ENCODE measurements at places on chromosomes 5 and 9. TPM values are rescaled to one million over a fixed set of nuclear protein-coding genes. Genes with fewer than 3 reads are reported as not detected.

Gene SLC44A1
- total RNA-seq, result 52.6 TPM

Gene BTNL8
- total RNA-seq, result not detected

DNA sequence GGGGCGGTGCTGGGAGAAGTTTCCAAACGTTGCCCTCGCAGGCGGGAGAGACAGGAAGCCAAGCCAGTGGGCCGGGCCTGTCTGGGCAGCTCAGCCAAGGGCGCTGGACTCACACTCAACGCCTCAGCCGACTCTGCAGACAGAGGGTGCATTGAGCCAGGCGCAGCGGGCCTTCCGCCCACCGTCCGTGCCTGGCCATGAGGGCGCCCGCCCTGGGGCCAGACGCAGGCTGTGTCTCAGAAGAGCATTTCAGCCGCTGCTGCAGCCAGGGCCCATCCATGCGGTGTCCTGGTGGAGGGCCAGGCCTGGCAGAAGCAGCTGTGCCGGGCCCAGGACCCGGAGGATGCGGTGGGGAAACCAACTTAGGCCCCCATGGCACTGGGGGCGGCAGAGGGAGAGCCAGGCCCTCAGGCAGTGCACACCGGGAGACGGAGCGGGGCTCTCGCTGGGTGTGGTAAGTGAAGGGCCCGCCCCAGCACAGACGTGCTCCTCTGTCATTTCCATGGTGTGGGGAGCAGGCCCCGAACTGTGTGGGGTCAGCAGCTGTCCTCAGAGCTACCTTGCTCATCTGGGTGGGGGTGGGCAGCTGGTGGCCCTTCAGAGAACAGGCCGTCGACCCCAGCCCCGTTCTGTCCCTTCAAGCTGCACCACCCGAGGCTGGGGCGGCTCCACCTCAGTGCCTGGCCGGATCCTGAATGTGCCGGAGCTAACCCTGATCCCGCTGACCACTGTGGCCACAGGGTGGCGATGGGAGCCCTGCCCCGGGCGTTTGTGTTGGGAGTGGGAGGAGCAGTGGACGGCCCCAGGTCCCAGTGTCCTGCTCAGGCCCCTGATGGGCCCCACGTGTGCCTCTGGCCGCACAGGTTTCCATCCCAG, 18.0 kb downstream of the DNLZ start:
- H3K4me1 ChIP-seq, result peaks cover 19% of the 10 kb centered on the region
- H3K4me3 ChIP-seq, result peak overlapping the region; percentile 32
- peak overlapping the region; percentile 69 for H3K27ac ChIP-seq
- no peaks in the 10 kb centered on the region for H3K36me3 ChIP-seq

- H3K4me1 ChIP-seq, result peaks cover 17% of the 10 kb centered on the region
- no peaks in the 10 kb centered on the region for H3K27me3 ChIP-seq
- no peaks in the 10 kb centered on the region for H3K36me3 ChIP-seq
- peak overlapping the region; percentile 73 for H3K27ac ChIP-seq
Observed at GRCh38 chr9:92349771-92350739, 24.3 kb downstream of the CENPP start.

- H3K27me3 ChIP-seq, result peaks cover 68% of the 10 kb centered on the region
- peak overlapping the region; percentile 59 for H3K4me3 ChIP-seq
- H3K27ac ChIP-seq, result no peak overlapping the region
- no peaks in the 10 kb centered on the region for H3K4me1 ChIP-seq
- no peaks in the 10 kb centered on the region for H3K36me3 ChIP-seq
- DNase-seq, result peak; percentile 17
Observed at GRCh38 chr9:132141948-132142594, 19.8 kb upstream of the NTNG2 start.

- DNase-seq, result no peak
- no peaks in the 10 kb centered on the region for H3K36me3 ChIP-seq
- no peaks in the 10 kb centered on the region for H3K27me3 ChIP-seq
- no peak overlapping the region for H3K4me3 ChIP-seq
Observed at GRCh38 chr5:8961956-8962355, 583.9 kb downstream of the SEMA5A start.
